Effector CD4-positive, alpha-beta T cell (primary cell): ENCODE measurements at places on chromosomes 3 and 15.
A peak's percentile ranks its signal among the peaks of the same experiment; 100 is the strongest.

GRCh38 chr15:92663250-92663951 lies 7.8 kb upstream of the FAM174B start:
- DNase-seq = no peak

DNA sequence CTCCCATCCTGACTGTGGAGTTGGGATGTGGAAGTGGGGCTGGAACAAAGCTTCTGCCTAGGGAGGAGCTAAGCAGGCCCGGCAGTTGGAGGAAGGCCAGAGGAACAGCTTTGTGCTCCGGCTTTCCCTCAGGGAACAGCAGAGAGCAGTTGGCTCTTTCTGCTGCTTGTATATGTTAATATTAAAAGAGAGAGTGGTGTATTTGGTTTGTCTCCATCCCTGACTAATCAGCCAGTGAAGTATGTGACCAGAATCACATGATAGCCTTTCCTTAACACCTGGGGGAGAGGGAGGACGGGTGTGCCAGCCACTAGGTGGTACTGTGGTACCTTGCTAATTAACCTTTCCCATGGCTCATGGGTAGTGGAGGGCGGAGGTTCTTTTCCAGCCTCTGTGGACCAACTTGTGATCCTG lies 10.0 kb downstream of the EIF2B5 start:
- no peak for DNase-seq

GRCh38 chr3:46845397-46845859 lies 17.8 kb downstream of the MYL3 start:
- DNase-seq = no peak

- DNase-seq = no peak
These were observed 132.6 kb upstream of the LRRN1 start for GRCh38 chr3:3666664-3667063.

GRCh38 chr15:35206060-35206675 lies 121.1 kb upstream of the NANOGP8 start:
- no peak for DNase-seq

DNA sequence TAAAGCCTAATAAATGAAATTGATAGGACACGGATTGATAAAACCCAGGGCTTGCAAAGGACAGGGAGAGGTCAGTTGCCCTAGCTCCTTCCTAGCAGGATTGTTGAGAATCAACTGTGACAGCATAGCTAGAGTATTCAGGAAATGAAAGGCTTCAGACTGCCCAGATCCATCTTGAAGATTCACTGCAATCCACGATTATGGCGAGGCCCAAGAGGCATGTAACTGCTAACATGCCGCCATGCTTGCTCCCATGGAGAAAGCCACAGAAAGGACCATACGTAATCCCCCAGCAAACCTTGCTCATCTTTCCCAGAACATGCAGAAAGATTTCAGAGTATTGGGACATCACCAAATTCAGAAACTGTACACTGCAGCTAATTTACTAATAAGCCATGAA lies 41.3 kb downstream of the MYH15 start:
- DNase-seq = no peak

GRCh38 chr3:62178032-62178431 lies 195.3 kb downstream of the FEZF2 start:
- no peak for DNase-seq

DNA sequence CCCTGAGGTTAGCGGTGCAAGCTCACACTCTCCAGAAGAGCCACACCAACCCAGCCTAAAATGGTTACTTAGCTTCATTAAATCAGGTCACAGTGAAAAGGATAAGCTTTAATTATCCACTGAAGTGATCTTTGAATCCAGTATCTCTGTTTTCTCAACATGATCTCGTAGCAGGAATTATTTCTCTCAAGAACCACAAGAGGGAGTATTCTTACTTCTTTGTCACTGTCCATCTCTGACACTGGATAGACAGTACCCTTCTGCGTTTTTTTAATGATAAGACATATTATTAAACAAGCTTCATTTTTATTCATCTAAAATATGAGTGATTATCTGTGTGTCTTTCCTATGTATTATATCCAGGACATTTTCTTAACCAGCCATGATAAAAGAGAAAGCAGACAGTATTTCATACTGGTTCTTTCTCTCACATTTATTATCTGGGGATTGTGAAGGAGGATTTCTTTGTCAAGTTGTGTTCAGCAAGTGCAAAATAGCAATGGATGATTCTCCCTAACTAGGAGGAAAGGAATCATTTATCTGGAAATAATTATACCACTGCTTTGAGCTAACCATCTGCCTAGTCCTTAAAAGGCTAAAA lies 105.4 kb upstream of the CCDC54 start:
- DNase-seq = no peak

- DNase-seq = no peak
These were observed 173.1 kb upstream of the TBL1XR1 start for GRCh38 chr3:177370246-177370822.

DNA sequence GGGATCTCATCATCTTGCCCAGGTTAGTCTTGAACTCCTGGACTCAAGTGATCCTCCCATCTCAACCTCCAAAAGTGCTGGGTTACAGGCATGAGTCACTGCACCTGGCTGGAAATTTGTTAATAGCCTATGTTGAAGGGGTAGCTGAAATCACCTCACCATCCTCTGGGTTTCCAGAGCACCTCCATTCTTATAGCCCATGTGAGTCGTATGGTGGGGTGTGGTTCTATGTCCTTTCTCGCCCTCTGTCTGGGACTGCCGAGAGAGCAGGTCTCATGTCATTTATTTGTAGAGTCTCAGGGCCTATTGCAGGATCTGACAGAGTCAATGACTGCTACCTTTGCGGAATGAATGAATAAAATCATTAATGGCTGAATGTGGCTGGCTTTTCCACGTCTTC lies 20.9 kb downstream of the CEMIP start:
- DNase-seq = no peak

DNA sequence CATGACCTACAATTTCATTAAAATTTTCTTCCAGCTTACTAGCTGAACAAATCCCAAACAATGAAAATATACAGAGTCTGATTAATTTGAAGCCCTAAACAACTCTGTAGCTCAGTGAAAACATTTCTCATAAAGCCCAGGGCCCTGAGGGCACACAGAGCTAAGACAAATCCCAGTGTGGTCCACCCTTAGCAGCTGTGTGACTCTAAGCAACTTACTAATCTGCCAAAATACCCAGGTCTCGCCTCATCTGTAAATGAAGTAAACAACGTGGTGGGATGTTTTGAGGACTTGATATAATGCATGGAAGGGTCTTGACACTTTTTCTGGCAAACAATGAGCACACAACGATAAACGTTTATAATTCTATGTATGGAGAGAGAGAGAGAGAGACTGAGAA lies 158.4 kb downstream of the FHIT start:
- no peak for DNase-seq

DNA sequence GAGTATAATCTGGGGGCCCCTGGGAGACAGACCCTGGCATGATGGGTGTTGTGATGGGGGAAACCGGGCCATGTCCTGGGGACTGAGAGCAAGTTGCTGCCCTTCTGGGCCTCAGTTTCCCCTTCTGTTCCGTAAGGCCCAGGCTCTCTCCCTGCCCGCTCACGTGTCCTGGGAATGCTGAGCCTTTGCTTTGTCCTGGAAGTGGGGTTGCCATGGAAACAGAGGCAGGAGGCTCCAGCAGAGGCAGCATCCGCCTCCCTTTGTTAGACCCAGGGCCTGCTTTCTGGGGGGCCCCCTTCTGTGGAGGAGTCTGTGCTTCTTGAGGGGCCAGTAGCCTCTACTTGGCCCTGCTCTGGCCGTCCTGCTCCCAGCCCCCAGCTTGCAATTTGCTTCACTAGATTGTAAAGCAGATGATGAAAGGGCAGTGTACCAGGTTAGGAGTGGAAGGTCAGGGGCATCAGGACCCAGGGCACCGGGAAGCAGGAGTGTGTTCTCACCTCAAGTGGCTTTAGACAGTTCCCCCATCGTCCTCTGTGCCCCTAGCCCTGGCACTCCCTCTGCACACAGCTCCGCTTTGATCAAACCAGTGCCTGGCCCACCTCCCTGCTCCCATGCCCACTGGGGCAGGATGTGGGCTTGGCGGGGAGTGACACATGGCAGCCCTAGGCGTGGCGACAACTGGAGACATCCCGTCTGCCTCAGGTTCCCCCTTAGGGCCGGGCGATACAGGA lies 105.6 kb downstream of the FBLN2 start:
- DNase-seq = no peak

- DNase-seq = no peak
These were observed 22.6 kb upstream of the LRTM1 start for GRCh38 chr3:54950391-54951003.

GRCh38 chr15:39530480-39531342 lies 50.2 kb upstream of the THBS1 start:
- no peak for DNase-seq

DNA sequence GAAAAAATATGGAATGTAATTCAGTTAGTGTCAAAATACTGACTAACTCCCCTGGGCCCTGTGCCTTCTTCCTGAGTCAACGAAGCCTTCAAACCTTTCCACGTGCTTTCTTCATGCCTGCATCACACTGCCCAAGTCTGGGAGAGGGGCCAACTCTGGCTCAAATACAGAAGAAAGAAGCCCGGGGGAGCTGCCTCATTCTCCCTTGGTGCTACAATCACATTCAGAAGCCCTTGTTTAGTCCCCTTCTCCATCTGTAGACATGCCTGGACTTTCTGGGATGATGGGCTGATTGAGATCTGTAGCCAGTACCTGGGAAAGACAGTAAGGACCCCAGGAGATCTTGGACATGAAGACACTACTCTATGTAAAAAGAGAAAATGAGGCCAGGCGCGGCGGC lies 77.8 kb upstream of the GSK3B start:
- no peak for DNase-seq

- no peak for DNase-seq
These were observed 79.4 kb downstream of the AAGAB start for GRCh38 chr15:67174864-67175573.

- DNase-seq = no peak
These were observed 8.9 kb downstream of the MKRN2OS start for GRCh38 chr3:12536423-12536822.

- DNase-seq = no peak
These were observed 2.6 kb downstream of the TSEN2 start for GRCh38 chr3:12486916-12487315.

DNA sequence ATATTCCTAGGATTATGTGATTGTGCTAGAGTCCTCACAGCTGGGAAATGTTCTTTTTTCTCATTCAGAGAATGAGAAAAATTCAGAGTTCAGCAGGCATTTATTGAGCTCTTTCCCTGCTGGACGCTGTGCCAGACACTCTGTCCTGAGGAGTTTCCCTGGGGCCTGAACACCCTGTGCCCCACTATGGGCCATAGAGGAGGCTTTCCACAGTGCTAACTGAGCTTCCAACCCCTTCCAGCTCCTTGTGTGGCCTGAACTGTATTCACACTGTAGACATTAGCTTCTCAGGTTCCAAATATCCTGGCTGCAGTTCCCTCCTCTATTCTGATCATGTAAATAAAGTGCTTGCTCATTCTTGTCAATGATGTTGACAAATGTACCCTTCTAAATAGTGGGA lies 10.0 kb downstream of the ABHD2 start:
- DNase-seq = no peak

DNA sequence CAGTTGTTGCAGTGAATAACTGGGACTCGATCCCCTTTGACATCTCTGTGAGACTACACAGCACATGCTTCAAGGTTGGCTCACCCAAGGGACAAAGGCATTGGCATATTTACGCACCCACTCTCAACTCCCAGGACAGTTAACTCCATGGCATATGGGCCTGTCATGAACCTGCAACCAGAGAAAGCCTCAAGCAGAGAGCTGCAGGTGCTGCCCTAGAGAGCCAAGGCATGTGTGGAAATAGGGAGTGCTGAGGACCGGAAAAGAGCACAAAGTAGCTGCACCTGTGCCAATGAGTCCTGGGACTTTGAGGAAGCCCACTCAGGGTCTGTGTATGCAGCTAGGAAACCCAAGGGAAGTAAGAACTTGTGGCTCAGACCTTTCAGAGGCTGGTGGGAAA lies 32.9 kb upstream of the SLC24A5 start:
- DNase-seq = no peak

DNA sequence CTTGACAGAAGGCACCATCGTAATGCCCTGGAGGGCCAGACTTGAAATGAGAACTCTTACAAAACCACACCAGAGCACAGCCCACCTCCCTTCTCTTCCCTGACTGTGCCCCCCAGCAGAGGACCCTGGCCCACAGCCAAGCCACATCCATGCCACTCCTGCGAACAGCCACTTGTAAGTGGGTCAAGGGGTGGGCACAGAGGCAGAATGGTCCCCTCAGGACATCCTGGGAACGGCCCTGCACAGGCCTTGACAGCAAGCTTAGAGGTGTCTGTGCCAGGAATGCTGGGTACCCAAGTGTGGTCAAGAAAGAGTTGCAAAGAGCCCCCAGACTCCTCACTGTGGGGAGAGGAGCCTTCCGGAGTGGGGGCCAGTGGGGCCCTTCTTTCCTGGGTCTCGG lies 33.3 kb downstream of the HCN4 start:
- no peak for DNase-seq

- DNase-seq = no peak
These were observed 124.4 kb downstream of the FEZF2 start for GRCh38 chr3:62248734-62249483.

- no peak for DNase-seq
These were observed 116.8 kb downstream of the CHST2 start for GRCh38 chr3:143236226-143236964.

DNA sequence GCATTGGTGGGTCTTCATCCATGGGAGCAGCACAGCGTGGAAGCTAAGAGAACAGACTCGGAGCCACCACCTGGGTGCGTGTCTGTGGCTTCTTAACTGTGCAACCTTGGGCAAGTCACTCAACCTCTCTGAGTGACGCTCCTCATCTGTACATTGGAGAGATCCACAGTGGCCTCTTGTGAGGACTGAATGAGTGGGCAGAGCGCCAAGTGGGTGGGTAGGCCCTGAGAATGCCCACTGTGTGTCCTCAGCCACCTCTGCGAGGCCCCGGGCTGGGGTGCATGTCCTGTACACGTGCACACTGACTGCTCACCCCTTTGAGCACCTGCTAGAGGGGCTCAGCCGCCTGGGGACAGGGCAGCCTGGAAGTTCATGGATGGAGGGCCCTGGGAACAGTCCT lies 99.6 kb upstream of the PRR23E start:
- no peak for DNase-seq

GRCh38 chr3:101814835-101815234 lies 34.5 kb upstream of the NFKBIZ start:
- no peak for DNase-seq

DNA sequence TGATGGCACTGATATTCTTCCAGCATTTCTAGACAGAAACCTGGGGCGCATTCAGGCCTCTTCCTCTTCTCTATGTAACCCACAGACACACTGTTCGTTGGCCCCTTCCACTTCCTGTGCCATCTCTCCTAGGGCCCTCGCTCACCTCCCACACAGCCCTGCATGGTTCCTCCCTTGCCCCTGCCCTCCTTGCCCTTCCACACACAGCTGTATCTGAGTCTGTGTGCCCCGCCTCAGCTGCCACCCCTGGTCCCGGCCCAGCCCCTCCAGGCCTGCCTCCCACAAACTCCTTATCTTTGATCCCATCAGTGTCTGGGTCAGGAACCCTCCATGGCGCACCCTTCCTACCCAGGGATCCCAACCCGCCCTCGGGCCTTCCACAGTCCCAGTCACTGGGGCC lies 37.9 kb downstream of the RAB6B start:
- no peak for DNase-seq

GRCh38 chr3:57556459-57557084 lies 498 bp downstream of the PDE12 start:
- DNase-seq = peak; percentile 24

- no peak for DNase-seq
These were observed 42.1 kb downstream of the ZNF654 start for GRCh38 chr3:88101142-88101541.
